M059J (cell line): ENCODE measurements at places on chromosomes 5 and 9.
A peak's percentile ranks its signal among the peaks of the same experiment; 100 is the strongest.

- no peak for DNase-seq
These were observed 273.1 kb downstream of the GABRB2 start for GRCh38 chr5:161273410-161273809.

DNA sequence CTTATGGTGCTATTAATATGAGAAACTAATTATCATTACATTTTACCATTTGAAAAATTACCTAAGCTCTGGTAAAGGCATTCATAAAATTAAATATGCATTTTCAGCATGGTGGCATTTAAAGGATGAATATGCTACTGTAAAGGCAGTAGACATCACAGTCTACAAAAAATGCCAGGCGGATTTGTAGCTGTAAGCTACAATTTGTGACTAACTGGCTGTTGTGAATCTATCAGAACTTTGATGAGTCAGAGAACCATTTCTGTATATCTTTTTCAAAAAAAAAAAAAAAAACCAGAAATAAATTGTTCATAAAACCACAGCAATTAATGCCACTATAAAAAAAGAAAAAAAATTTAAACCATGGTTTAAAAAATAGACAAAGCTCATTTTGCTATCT lies 186.3 kb downstream of the NFIB start:
- DNase-seq = peak; percentile 12

DNA sequence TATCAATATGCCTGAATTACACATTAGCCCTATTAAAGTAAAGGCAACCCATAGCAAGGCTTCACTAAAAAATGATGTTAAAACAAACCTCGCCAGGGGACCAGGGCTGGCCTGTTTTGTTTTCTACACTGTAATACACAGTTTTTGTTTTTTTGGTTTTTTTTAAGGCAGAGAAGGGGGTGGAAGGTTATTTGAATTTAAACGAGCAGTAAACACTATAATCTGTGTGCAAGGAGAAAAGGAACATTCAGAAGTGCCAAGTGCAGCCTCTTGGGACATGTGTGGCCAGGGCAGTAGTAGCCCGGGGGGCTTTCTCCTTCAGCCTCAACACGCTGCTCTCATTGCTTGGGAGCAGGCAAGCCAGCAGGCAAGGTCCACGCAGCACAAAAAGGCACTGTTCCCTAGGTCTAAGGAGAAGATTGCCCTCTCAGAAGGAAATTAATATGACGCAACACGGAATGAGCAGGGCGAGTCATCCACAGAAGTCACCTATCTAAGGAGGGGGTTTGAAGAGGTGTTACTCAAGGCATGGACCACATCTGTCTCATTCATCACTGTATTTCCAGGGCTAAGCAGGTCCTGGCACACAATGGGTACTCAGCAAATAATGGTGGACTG lies 16.2 kb downstream of the SIL1 start:
- peak; percentile 37 for DNase-seq

GRCh38 chr5:122547219-122547618 lies 227.7 kb upstream of the SNX2 start:
- no peak for DNase-seq

GRCh38 chr5:53321073-53321472 lies 159.4 kb upstream of the FST start:
- no peak for DNase-seq

DNA sequence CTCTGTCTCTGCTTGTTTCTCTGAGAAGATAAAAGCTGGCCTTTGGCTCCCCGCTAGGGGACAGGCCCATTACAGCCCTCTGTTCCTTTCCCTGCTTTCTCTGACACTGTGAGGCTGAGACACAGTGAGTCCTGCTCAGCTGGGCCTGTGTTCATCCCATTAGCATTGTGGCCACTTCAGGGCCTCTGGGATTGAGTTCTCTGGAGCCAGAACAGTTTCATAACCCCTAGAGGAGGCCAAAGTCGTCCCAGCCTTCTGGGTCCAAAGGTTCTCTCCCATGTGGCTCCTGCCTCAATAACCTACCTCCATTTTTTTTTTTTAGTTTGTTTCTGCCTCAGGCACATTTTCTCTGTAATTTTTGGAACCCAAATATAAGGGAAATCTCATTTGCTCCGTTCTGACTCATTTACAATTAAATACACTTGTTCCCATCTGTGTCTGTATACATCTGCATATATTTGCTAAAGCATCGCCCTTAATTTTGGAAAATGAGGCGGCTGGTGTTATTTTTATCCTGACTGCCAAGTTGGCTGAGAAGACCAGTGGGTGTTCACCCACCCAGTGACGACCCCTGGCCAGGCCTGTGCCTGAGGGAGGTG lies 27.3 kb upstream of the CTNNA1 start:
- DNase-seq = peak; percentile 53

GRCh38 chr5:154446195-154447088 lies 645 bp downstream of the SAP30L start:
- peak; percentile 72 for DNase-seq

DNA sequence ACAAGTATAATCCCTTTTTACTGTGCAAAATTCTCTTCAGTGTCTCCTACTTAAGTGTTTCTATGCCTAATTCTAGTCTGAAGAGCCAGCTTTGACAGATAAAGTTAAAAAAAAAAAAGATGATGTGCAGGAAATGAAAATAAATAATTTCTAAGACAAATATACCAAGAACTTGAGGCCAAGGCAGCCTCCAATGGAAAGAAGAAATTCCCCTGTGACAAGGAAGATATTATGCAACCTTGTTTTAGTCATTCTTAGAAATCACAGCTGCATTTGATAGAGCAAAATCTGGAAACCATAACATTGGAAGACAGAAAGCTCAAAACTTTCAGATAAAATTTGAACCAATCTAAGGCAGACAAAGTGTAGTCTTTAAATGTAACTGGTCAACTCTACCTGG lies 375.9 kb upstream of the TLE4 start:
- peak; percentile 58 for DNase-seq

GRCh38 chr5:53035868-53036381 lies 46.8 kb downstream of the ITGA2 start:
- DNase-seq = peak; percentile 73

GRCh38 chr9:93033531-93033930 lies 25.0 kb upstream of the SUSD3 start:
- no peak for DNase-seq

DNA sequence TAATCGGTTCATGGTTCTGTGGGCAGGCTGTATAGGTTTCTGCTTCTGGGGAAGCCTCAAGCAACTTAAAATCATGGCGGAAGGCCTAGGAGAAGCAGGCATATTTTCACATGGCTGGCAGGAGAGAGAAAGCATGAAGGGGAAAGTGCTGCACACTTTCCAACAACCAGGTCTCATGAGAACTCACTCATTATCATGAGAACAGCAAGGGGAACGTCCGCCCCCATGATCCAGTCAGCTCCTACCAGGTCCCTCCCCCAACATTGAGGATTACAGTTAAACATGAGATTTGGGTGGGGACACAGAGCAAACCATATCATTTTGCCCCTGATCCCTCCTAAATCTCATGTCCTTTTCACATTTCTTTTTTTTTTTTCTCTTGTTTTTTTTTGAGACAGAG lies 82.1 kb downstream of the EHMT1 start:
- no peak for DNase-seq

GRCh38 chr5:158423623-158424200 lies 564.8 kb upstream of the CLINT1 start:
- DNase-seq = no peak

- DNase-seq = no peak
These were observed 51.0 kb upstream of the MPDZ start for GRCh38 chr9:13330396-13331004.

GRCh38 chr5:151083081-151083676 lies 2.3 kb upstream of the TNIP1 start:
- peak; percentile 84 for DNase-seq

DNA sequence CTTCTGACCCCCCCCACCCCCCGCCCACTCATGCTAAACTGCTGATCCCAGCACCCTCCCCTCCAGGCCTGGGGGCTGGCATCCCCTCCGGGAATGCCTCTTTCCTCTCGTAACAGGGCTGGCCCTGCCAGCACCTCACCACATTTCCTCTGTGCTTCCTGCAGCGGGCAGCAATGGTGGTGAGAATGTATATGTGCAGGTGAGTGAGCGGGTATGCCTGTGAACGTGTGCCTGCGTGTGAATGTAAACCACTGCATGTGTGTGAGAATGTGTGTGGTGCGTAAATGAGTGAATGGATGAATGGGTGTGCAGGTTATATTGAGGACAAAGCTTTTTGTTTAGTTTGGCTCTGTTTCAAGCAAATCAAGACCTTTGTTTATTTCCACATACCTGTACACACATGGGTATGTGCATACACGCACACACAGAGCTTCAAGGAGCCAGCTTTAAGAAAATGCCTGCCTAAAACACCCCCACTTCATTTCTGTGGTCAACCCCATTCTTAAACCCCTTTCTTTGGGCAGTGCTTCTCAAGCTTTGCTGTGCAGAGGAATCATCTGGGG lies 95.7 kb upstream of the SHB start:
- DNase-seq = no peak

GRCh38 chr9:94031946-94032345 lies 52.3 kb upstream of the PTPDC1 start:
- no peak for DNase-seq

DNA sequence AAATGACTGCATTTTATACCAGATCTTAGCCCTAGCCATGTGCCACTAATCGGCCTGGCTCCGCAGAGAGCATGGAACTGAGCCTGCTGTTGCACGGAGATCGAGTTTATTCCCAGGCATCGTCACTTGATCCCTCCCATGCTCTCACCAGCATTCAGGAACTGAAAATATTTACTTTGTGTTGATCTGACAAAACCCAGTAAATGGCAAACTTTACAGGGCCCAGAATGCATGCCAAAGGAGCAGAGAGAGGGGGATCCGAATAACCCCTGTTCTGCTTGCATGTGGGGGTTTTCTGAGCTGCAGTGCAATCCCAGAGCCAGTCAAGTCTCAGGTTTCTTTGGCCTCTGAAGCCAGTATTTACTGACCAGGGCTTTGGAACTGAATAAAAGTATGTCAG lies 87.3 kb downstream of the GAS1 start:
- no peak for DNase-seq

GRCh38 chr5:175159956-175160355 lies 284.0 kb downstream of the DRD1 start:
- no peak for DNase-seq

GRCh38 chr9:34085581-34086500 lies 37.2 kb upstream of the UBAP2 start:
- no peak for DNase-seq

GRCh38 chr9:114619191-114619761 lies 8.2 kb downstream of the TMEM268 start:
- DNase-seq = no peak

GRCh38 chr5:73701566-73701965 lies 75.6 kb downstream of the ARHGEF28 start:
- DNase-seq = no peak

DNA sequence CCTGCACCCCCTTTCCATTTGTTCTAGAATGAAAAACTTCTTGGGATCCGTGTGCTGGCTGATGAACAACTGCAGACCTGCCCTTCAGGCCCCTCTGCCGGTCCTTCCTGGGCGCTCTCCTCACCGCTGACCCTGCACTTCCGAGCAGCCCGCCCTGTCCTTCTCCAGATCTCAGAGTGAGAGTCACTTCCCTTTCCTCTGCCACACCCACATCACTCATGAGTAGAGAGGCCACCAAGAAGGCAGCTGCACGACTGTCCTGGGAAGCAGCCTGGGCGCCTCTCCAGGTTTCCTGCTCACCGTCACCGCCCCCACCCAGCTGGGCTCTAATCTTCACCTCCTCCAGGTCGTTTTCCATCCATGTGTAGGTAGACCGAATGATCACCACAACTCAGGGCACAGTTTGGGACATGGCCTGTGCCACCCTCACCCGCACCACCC lies 35.0 kb upstream of the NSMF start:
- DNase-seq = peak; percentile 16

DNA sequence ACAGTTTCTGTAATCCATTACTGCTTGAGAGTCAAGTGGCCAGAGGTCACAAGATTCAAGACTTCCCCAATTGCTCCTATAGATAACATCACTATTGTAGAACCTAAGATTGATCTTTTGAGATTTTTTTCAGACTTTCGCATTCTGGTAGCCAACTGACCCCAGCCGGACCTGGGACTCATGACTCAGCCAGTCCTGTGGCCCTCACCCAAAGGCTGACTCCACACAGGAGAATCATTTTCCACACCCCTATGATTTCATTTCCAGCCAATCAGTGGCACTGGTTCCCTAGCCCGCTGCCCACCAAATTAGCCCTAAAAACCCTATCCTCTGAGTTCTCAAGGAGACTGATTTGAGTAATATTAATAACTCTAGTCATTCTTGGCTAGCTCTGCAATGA lies 36.2 kb downstream of the TARS1 start:
- DNase-seq = peak; percentile 16

DNA sequence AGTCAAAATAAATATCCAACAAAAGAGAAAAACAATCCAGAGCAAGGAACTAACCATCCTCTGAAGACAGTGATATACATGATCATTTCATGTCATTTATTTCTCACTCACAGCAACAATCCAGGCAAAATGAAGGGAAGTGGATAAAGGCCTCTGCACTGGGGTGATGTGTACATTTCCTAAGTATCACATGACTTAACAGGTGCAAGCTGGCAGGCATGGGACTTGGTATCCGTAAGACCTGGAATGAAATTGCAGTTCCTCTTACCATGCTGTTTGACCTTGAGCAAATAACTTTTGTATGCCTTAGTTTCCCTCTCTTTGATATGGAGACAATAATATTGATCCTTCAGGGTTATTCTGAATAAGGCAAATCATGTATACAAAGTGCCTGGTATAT lies 77.6 kb downstream of the PRLR start:
- no peak for DNase-seq

DNA sequence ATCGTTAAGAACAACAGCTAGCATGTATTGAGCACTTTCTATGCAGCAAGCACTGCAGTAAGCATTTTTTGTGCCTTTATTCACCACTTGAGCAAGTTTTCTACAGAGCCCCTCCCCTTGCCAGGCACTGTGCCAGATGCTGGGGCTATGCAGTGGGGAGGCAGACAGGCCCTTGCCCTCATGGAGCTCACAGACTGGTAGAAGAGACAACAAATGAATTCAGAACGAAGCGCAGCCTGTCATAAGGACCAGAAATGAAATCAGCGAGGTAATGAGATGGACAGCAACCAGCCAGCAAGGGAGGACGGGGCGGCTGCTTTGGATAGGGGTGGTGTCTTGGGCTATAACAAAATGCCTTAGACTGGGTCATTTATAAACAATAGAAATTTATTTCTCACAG lies 68.8 kb downstream of the C9orf50 start:
- DNase-seq = peak; percentile 33

- DNase-seq = no peak
These were observed 22.0 kb upstream of the AK3 start for GRCh38 chr9:4762886-4763541.

DNA sequence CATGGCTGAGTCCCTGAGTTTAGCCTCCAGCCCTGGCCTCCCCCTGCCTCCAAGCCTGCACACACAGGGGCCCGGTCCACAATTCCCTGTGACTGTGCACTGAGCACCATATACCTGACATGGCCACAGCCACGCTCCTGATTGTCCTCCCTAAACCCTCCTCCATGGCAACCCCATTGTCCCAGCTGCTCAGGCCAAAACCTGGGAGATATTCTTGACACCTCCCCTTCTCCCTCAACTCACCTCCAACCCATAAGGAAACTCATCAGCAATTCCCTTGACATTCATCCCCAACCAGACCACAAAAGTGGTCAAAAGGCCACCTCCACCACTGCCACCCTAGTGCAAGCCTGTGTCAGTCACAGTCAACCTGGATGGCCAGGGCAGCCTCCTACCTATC lies 107.5 kb upstream of the MVB12B start:
- DNase-seq = no peak
